CD8-positive, alpha-beta memory T cell (primary cell): ENCODE measurements at places on chromosomes 13 and 19. TPM values are rescaled to one million over a fixed set of nuclear protein-coding genes. Genes with fewer than 3 reads are reported as not detected.

CPAMD8 gene
- total RNA-seq, result 0.07 TPM

CYP4F8 gene
- total RNA-seq, result not detected

GARRE1 gene
- 12.1 TPM for total RNA-seq

ZSWIM9 gene
- 6.4 TPM for total RNA-seq

IQCN gene
- total RNA-seq, result 1.3 TPM

TMEM221 gene
- not detected for total RNA-seq

FGF22 gene
- total RNA-seq, result 0.20 TPM

AP2S1 gene
- 121 TPM for total RNA-seq

TRAPPC6A gene
- 22.7 TPM for total RNA-seq

ADM5 gene
- 7.2 TPM for total RNA-seq

SYNE4 gene
- total RNA-seq, result 1.2 TPM

ATP1A3 gene
- total RNA-seq, result 1.9 TPM

ZNF773 gene
- total RNA-seq, result 8.1 TPM

RAB3A gene
- total RNA-seq, result 3.8 TPM

ARHGAP45 gene
- 212 TPM for total RNA-seq

TMPRSS9 gene
- not detected for total RNA-seq

APOC1 gene
- 5.7 TPM for total RNA-seq

MEGF8 gene
- 10.6 TPM for total RNA-seq

ZSCAN5A gene
- total RNA-seq, result 11.2 TPM

HSH2D gene
- 8.6 TPM for total RNA-seq

ONECUT3 gene
- not detected for total RNA-seq

KLK4 gene
- total RNA-seq, result not detected

FCER2 gene
- 0.96 TPM for total RNA-seq

ALG5 gene
- 47.9 TPM for total RNA-seq

GJB2 gene
- total RNA-seq, result 27.6 TPM

CDC16 gene
- total RNA-seq, result 79.5 TPM

PNMA8B gene
- 0.04 TPM for total RNA-seq

LILRB2 gene
- 0.24 TPM for total RNA-seq

ZNF749 gene
- 29.9 TPM for total RNA-seq

BST2 gene
- 124 TPM for total RNA-seq

KLK13 gene
- not detected for total RNA-seq

PDX1 gene
- not detected for total RNA-seq

S1PR2 gene
- total RNA-seq, result 18.4 TPM

ZNF808 gene
- total RNA-seq, result 31.9 TPM
